ENCODE measurements at places on chromosomes 3 and 15.

- no peak for DNase-seq
Observed at GRCh38 chr3:70737666-70738290, 425.3 kb upstream of the MDFIC2 start.

DNA sequence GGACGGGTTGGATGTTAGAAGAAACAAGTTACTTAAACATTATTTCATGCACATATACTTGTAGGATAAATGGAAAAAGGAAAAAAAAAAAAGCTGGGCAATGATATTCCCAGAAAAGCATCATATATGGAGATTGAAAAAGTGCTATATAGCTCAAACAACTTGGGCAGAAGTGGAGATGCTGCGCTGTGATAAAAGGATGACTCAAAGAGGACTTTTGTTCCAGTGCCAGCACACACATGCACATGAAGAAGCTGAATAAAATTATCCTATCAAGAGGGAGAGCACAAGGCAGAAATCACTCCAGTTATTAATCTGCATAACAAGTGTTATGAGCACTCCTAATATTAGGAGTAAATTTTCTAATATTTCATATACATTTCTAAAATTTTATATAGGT lies 30.9 kb downstream of the FRMD4B start:
- no peak for DNase-seq

DNA sequence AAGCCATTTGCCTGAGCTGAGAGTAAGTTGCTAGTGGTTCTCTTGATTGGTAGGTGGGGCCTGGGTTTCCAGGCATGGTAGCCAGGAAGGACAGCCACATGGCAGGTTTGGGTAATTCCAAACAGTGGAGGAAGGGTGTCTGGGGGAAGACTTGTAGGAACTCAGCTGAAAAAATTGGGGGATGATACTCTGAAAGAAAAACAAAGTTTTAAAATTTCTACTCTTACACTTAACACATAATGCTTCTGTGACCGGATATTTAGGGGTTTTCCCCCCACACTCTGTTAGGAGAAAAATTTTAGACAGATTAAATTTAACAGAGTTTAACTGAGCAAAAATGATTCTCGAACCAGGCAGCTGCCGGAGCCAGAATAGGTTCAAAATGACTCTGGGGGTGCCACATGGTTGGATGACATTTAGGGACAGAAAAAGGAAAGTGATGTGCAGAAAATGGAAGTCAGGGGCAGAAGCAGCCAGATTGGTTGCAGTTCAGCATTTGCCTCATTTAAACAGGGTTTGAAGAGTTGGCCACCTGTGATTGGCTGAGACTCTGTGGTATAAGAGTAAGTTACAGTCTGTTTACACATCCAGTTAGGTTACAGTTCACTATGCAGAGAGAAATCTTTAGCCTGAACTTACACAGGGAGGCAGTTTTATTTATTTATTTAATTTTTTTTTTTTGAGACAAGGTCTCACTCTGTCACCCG lies 8.1 kb downstream of the B2M start:
- DNase-seq, result no peak

DNA sequence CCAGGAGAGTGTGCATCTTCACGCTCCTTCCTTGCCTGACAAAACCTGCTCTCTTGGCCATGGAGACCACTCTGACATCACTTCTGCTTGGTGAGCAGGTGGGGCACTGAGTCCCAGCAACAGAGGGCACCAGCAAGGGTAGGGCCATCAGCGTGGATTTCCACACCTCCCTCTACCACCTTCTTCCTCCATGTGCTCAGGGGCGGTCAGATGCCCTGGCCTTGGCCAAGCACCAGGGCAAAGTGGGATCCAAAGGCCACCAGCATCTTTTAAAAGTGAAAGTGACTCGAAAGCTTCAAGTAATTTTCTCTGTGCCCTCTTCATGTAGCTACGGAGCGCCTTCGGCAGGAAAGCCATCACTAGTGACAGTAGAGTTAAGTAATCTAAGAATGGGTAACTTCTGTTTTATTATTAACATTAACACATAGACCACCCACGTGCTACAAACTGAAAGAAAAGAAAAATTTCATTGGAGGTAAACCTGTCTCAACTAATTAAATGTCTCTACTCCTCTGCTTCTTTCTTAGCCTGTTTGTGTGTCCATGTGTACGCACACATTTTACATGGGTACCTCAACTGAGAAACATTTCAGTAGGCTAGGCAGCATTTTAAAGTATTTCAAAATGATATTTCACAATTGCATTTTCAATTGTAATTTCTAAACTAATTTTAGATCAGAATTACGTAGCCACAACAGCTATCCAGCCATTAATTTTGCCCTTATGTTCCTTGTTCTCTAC lies 57.9 kb downstream of the CHSY1 start:
- no peak for DNase-seq

DNA sequence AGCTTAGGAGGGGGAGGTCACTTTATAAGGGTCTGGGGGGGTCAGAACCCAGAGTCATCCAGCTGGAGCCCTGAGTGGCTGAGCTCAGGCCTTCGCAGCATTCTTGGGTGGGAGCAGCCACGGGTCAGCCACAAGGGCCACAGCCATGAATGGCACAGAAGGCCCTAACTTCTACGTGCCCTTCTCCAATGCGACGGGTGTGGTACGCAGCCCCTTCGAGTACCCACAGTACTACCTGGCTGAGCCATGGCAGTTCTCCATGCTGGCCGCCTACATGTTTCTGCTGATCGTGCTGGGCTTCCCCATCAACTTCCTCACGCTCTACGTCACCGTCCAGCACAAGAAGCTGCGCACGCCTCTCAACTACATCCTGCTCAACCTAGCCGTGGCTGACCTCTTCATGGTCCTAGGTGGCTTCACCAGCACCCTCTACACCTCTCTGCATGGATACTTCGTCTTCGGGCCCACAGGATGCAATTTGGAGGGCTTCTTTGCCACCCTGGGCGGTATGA lies at the start of gene RHO:
RHO (plus strand) TSS at position 51 of the 512 bp plus-strand sequence; CDS start at position 146, 95 bp downstream.
- DNase-seq, result no peak

- no peak for DNase-seq
Observed at GRCh38 chr3:30141927-30142326, 464.5 kb upstream of the TGFBR2 start.

- DNase-seq, result peak; percentile 78
Observed at GRCh38 chr15:67175643-67176071, 78.8 kb downstream of the AAGAB start.

GRCh38 chr15:71060983-71061382 lies 54.3 kb upstream of the THSD4 start:
- no peak for DNase-seq

- DNase-seq, result no peak
Observed at GRCh38 chr3:65558826-65559225, 479.9 kb downstream of the MAGI1 start.

DNA sequence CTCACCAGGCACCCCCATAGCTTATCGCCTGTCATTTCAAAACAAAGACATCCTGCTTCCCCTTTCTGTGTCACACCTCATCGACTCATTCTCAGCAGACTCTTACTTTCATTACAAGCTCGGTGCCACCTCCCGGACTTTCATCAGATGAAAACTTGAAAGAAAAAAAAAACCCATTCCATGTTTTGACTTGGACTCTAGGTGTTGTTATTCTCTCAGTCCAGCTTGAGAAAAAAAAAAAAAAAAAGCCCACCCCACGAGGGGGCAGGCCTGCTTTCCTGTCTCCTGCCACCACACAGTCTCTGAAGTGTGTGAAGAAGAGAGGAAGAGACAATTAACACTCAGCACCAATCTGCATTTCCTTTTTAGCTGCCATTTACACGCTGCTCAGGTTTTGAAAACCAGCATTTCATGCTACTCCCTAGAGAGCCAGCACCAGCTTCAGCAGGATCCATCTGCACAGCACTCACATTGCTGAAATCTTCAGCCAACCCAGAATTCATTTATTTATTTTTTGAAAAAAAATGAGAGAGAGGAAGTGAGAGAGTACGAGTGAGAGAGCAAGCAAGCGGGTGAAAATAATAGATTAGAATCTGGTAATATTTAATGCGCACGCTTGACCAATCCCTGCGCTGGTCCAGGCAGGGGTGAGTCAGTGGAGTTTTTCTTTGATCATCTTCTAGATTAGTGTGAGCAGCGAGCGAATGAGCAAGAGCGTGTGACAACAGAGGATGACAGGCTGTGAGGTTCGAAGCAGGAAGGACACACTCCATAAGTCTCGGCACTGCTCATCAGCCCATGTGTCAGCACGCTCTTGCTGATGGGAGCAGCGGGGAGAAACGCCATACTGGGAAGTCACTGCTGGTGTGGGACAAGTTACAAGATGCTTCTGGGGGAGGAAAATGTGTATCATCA lies 23.5 kb downstream of the ZNF80 start:
- no peak for DNase-seq

GRCh38 chr3:11601446-11602238 lies 42.1 kb downstream of the VGLL4 start:
- peak; percentile 52 for DNase-seq
